Frontal cortex (tissue), 4 donors: ENCODE measurements at places on chromosomes 5 and 9. TPM values are rescaled to one million over a fixed set of nuclear protein-coding genes. Genes with fewer than 3 reads are reported as not detected.

DNA sequence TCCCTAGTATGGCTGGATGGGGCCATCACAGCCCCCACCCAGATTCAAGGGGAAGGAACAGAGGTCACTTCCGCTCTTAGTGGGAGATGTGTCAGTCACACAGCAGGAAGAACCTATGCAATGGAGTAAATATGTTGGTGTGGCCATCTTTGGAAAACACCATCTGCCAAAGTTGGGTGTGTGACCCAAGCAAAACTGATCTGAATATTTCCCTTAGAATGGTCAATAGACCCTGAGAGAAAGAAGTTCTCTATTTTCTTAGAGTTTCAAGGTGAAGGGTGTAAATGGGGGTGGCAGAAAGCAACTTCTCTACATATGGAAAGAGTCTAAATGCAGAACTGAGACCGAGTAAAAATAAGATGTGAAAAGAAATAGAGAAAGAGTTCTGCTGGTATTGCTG is 212.7 kb downstream of the ESM1 start:
- no peak for DNase-seq

GRCh38 chr9:22111954-22112247 is 102.8 kb upstream of the CDKN2B start:
- DNase-seq, result no peak

- no peak for DNase-seq
Measured at GRCh38 chr5:31888564-31888963, 249.6 kb downstream of the PDZD2 start.

GRCh38 chr5:129173771-129174170 is 79.2 kb downstream of the ISOC1 start:
- no peak for DNase-seq

DNA sequence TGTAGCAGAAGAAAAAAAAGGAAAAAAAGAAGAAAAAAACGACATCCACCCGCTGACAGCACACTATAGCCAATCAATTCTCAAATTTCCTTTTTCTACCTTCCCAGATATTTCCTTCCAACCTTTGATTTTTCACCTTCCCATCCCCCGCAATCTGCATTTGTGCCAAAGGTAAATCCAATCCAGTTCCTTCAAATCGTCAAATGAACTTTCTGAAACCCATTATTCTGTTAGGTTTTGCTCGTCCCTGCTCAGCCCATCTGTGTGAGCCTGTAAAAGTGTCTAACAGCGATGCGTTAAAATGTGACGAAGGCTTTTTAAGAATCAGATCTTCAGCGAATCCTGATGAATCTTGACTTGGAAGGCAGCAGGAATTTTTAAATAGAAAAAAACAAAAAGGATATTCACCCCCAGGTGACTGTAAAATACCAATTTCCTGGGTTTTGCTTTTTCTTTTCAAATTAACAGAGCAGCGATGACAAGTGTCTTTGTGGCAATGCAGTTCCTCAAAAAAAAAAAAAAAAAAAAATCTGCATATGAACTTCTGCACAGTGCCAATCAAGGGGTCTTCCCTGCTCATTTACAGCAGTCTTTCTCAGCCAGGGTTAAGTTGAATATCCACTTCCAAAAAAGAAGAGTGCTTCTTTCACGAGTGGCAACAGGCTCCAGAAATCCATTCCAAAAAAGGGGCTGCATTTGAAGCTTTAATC is 367 bp upstream of the SHC3 start:
- no peak for DNase-seq

- no peak for DNase-seq
Measured at GRCh38 chr5:98433673-98434072, 339.8 kb upstream of the RGMB start.

DNA sequence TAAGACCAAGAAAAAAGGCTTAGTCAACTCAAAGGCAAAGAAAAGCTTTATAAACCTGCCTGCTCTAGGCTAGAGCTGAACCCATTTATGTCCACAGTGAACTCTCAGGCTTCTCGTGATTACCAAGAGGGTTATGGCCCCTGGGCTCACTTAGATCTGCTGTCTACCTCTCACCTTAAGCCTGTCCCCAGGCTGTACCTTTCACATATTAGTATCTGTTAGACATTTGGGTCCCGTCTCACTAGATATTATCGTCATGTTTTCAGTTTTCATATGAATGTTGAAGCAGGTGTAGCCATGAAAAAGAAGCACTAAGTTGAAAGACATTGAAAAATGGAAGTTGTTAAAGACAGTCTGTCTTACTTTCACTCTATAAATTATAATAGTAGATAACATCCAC is 75.2 kb upstream of the COX7C start:
- DNase-seq, result no peak

DNA sequence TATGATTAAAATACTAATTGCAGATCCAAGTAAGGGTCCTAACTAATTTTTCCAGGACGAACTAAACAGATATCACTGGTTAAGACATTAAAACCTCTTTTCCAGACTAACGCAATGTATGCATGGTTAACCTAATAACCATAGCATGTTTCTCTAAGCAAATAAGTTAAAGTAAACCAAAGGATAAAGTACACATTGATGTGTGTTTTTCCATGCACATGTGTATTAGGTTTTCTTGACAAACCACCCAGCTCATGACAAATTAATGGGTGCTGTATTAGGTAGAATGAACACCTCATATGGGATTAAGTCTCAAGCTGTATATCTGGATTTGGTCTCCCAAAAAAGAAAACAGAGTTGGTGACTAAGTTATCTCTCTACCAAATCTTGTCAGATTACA is 45.6 kb downstream of the ANKH start:
- DNase-seq, result no peak

- DNase-seq, result no peak
Measured at GRCh38 chr5:127849891-127850290, 146.7 kb downstream of the CCDC192 start.

DNA sequence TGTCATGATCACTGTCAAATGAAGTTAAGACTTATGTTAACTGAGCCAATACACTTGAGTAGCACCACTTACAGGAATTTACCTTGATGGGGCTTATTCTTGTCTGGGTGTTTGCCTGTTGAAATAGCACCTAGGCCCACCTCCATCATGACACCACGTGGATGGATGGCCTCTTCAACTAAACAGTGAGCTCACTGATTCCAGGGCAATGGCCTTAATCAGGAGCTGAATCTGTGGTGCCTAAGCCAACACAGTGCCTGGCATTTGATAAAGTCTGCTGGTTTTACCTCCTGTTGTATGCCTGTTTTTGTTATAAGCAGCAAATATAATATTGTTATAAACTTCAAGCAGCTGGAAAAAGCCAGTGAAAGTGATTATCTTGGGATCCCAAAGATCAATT is 190.5 kb downstream of the LURAP1L start:
- DNase-seq, result no peak

DNA sequence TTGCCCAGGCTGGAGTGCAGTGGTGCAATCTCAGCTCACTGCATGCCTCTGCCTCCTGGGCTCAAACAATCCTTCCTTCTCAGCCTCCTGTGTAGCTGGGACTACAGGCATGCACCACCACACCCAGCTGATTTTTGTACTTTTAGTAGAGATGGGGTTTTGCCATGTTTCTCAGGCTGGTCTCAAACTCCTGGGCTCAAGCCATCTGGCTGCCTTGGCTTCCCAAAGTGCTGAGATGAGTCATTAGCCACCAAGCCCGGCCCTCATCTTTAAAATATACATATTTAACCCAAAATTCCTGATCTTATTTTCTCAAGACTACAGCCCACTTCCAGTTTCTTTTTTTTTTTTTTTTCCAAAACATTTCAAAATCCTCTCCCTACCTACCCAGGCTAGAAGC is 31.7 kb upstream of the MINAR2 start:
- no peak for DNase-seq

GRCh38 chr9:7037176-7037575 is 279.4 kb downstream of the KDM4C start:
- DNase-seq, result no peak

- no peak for DNase-seq
Measured at GRCh38 chr9:119074017-119074416, 295.2 kb downstream of the BRINP1 start.

DNA sequence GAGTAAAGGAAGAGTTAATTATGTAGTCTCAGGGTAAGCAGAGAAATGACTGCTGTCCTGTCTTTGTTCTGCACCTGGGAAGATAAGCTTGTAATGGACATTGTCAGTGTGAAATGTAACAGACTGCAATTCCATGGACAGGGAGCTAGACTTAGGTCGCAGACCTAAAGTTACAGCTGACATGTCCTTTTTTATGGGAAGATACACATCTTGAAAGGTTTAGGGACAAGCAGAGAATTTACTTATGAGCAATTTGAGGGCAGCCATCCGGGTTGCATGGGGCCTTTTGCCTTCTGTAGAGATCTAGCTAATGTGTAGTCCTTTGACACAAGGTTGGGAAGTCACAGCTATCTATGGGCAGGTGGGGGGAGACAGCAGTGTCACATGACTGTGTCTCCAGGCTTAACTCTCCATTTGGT is 85.7 kb downstream of the SERINC5 start:
- no peak for DNase-seq

GRCh38 chr9:2686911-2687310 is 30.4 kb upstream of the KCNV2 start:
- no peak for DNase-seq

GRCh38 chr5:173920866-173921555 is 32.9 kb downstream of the CPEB4 start:
- no peak for DNase-seq

GRCh38 chr5:1760656-1761452 is 38.8 kb downstream of the MRPL36 start:
- no peak for DNase-seq

DNA sequence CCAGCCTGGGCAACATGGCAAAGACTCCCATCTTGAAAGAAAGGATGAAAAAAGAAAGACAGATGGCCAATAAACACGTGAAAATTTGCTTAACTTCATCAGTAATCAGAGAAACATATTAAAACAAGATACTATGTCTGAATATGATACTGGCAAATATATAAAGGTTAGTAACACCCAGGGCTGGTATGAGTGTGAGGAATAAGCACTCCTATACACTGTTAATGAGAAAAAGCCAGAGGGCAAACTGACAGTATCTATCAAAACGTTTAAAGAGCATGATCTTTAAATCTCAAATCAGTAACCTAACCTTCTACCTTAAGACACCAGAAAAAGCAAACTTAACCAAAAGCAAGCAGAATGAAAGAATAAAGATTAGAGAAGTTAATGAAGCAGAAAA is 14.1 kb downstream of the B4GALT1 start:
- DNase-seq, result no peak

DNA sequence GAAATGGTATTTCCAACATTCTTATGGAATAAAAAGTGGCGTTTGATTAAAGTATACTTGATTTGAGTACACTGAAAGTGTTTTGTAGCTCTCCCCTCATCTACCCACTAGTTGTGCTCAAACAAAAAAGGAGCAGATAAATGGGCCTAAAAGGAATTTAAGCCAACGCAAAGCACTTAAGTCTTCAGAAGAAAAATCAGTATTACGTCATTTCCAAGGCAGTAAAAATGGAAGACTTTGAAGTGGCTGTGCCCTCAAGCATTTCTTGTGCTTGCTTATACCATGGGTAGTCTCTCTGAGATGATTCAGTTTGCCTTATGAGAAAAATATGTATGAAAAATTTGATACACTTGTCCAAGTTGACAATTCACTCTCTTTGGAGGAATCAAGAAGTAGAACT is 279.9 kb upstream of the CD180 start:
- DNase-seq, result no peak

GRCh38 chr9:131888923-131889322 is 149.0 kb upstream of the RAPGEF1 start:
- no peak for DNase-seq

DNA sequence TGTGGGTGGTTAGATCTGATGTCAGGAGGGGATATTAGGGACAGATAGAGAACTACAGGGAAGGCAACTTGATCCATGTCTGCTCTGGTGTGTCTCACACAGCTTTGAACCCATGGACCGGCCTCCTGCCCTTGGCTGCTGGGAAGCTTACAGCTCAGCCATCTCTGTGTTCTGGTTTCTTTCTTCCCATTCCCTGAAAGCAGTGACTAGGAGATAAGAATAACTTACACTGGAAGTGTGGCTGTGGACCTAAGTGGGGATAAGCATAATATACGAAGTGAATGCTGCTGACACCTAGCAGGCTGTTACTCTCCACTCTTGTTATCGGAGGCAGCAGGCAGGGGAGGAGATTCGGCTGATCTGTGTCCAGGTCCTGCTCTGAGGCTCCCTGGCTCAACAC is 282.3 kb upstream of the TUT7 start:
- DNase-seq, result no peak

DNA sequence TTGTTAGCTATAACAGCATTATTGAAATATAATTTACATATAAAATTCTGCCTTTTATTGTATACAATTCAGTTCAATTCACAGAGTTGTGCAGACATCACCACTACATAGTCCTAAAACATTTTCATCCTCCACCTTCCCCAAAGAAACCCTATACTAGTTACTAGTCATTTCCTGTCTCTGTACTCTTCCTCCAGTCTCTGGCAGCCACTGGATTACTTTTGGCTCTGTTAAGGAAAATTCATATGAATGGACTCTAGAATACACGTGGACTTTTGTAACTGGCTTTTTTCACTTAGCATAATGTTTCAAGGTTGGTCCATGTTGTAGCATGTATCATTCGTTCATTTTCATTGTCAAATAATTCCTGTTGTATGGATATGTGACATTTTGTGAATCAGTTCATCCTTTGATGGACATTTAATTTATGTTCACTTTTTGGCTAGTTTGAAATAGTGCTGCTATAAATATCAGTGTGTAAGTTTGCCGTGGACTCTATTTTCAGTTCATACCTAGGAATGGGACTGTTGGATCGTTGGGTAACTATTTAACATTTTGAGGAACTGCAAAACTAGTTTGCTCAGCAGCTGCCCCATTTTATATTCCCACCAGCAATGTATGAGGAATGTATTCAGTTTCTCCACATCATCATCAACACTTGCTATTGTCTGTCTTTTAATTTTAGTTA is 9.7 kb downstream of the ICE1 start:
- DNase-seq, result no peak

The ACOT12 gene
- 1.6 TPM for total RNA-seq

The OGN gene
- total RNA-seq, result 17.5 TPM

The SMIM27 gene
- total RNA-seq, result 3.3 TPM

The EGFL7 gene
- total RNA-seq, result 12.6 TPM

The SGCD gene
- 3.3 TPM for total RNA-seq

The PRUNE2 gene
- 10.2 TPM for total RNA-seq

The TAF11L4 gene
- not detected for total RNA-seq

The SH3PXD2B gene
- 13.0 TPM for total RNA-seq

The MZB1 gene
- not detected for total RNA-seq

The IFNA13 gene
- total RNA-seq, result not detected
